Cerebellum (tissue), 4 donors: ENCODE measurements at places on chromosomes 2 and 18. TPM values are rescaled to one million over a fixed set of nuclear protein-coding genes. Genes with fewer than 3 reads are reported as not detected.

The C2orf81 gene
- total RNA-seq, result 1.1 TPM

The HAAO gene
- total RNA-seq, result 2.7 TPM

The RFTN2 gene
- total RNA-seq, result 50.2 TPM

- no peak for DNase-seq
Observed at GRCh38 chr2:132584976-132585817, 84.8 kb downstream of the LYPD1 start.

DNA sequence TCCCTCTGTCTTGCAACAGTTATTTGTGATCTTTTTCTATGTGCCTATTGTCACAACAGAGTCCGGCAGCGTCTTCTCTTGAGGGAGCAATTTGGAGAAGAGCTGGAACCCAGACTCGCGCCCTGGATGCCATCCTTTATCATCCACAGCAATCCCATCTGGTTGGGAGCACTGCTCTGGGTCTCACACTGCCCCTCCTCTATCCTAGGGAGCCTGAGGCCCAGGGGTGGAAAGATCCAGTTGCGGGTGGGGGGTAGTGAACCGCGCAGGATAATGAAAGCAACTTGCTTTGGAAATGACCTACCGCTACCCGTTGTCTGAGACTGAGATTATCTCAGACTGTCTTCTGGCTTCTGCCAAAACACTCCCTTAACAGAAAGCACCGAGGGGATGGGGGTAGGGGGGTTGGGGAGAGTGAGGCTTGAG is 713 bp downstream of the WBP1 start:
- no peak for DNase-seq

DNA sequence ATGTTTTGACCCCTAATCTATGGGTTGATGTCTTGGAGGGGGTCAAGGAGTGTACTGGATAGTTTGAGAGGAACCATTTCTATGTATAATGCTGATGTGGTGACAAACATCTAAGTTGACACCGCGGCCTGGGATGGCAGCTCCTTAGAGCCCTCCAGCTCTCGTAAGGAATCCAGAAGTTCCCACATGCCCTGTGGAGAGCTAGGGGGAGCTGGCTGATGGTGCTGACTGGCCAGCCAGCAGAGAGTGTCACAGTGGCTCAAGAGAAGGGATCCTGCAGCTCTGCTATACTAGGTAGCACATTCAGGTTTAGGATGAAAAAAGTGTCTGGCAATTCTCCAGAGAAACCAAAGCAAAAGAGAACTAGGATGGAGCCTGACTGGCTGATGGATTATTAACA is 842.2 kb upstream of the VRK2 start:
- no peak for DNase-seq
